ENCODE measurements at places on chromosomes 5 and 9. TPM values are rescaled to one million over a fixed set of nuclear protein-coding genes. Genes with fewer than 3 reads are reported as not detected.

PCDHGC3 gene
- total RNA-seq, result not detected

- H3K4me1 ChIP-seq, result peaks cover 20% of the 10 kb centered on the region
- H3K36me3 ChIP-seq, result no peaks in the 10 kb centered on the region
- peak overlapping the region; percentile 98 for H3K27ac ChIP-seq
These were observed 760 bp upstream of the MAN1B1 start for GRCh38 chr9:137085920-137086530.

DNA sequence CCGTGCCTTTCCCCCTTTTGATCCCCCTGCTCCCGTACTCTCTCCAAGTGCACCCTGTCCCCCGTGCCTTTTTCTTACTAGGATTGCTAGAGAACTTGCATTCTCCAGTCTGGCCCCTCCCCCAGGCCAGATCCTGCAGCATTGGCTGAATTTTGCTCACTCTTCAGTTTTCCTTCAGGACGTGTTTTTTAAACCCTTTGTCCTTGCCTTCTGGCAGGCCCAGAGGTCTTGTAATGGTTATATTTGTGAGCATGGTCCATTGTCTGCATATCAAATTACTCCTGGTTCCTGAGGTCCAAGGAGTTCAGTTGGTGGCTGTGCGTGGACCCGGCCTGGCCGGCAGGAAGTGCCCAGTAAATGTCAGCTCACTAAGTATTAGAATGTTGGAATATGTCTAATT is 606 bp downstream of the TBC1D13 start:
- H3K4me3 ChIP-seq, result peak overlapping the region; percentile 97
- H3K36me3 ChIP-seq, result no peaks in the 10 kb centered on the region
- H3K27me3 ChIP-seq, result no peaks in the 10 kb centered on the region
- peak overlapping the region; percentile 82 for H3K27ac ChIP-seq

DNA sequence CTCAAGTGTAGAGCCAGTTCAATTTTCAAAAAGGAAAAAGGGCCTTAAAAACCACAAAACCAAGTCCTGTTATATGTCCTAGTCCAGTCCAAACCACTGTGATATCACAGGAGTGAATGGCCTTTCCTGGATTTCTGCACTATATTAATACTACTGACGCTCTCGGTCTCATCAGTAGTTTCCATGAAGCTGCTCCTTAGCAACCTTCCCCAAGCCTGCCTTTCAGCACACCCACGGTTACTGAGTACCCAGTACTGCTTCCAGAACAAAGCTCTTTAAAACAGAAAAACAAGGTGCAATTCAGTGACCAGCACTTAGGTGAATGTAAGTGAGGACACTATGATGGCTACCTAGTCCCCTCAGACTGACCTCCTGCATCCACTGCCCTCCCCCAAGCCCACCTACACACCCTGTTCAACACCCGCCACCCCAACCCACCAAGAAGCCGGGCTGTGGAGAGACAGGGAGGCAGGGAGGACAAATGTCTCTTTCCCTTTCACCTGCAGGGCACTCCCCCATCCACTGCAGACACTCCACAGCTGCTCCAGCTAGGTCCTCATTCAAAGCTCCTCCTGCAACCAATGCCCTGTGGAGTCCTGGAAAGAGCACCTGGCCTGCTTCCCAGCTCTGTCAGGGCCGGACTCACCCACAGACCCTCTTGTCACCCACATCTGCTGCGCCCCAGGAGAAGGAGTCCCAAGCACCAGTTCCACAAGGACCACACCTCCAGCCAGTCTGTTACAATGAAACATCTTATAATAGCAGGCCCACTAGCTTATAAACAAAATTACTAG is 25.9 kb downstream of the PSMB7 start:
- peaks cover 2% of the 10 kb centered on the region for H3K36me3 ChIP-seq
- H3K27me3 ChIP-seq, result no peaks in the 10 kb centered on the region
- no peak overlapping the region for H3K4me3 ChIP-seq
- H3K27ac ChIP-seq, result peak overlapping the region; percentile 70
- no peak for DNase-seq

- no peaks in the 10 kb centered on the region for H3K36me3 ChIP-seq
- no peak overlapping the region for H3K4me3 ChIP-seq
- DNase-seq, result no peak
- no peaks in the 10 kb centered on the region for H3K4me1 ChIP-seq
- no peak overlapping the region for H3K27ac ChIP-seq
These were observed 231.1 kb upstream of the PAPPA start for GRCh38 chr9:115922444-115922843.

GRCh38 chr9:105362470-105362869 is 85.4 kb upstream of the FSD1L start:
- peaks cover 15% of the 10 kb centered on the region for H3K4me1 ChIP-seq
- H3K27me3 ChIP-seq, result no peaks in the 10 kb centered on the region
- DNase-seq, result no peak
- H3K4me3 ChIP-seq, result no peak overlapping the region

POU5F2 gene
- total RNA-seq, result 2.9 TPM

DNA sequence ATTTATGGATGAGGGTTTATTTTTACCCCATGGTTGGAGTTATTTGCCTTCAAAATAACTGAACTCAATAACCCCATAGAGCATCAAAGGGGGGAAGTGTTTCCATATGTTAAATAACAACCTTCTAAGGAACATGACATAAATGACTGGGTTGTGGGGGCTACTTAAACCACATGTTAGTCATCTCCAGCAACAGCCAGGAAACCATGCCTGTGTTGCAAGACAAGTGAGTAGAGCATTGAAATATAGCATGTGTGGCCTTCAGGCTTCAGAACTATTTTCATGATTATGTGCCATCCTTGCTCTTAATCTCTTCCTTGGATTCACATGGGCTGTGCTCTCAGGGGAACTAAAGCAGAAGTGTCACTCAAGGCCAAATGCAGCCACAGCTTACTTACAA is 431.2 kb downstream of the AGTPBP1 start:
- no peaks in the 10 kb centered on the region for H3K4me1 ChIP-seq

UBE2QL1 gene
- total RNA-seq, result not detected

PCDHA9 gene
- total RNA-seq, result not detected

GRCh38 chr9:21556581-21557427 is 74.7 kb upstream of the IFNE start:
- peaks cover 40% of the 10 kb centered on the region for H3K27me3 ChIP-seq
- no peaks in the 10 kb centered on the region for H3K36me3 ChIP-seq
- peaks cover 8% of the 10 kb centered on the region for H3K4me1 ChIP-seq
- no peak for DNase-seq
- no peak overlapping the region for H3K4me3 ChIP-seq
- H3K27ac ChIP-seq, result no peak overlapping the region

All from T-helper 17 cell (primary cell).